ENCODE measurements at places on chromosomes 12 and 14.

- DNase-seq, result no peak
These were observed 33.5 kb downstream of the SNRNP35 start for GRCh38 chr12:123491481-123491880.

DNA sequence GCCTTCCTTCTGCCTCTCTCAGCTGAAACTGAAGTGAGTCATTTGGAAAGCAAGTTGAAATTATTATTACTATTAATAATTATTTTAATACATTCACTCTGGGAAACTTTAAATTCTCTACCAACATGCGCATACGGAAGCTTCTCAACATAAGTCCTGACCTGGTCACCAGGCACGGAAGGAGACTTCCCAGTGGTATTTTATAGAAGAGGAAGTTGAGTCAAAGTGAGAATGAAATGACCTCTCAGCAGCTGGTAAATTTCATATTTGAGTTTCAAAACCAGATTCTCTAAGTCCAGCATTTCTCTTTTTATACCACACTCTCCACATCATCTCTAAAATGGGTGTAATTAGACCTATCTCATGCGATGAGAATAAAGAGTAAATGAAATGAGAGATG lies 747.4 kb downstream of the VRK1 start:
- DNase-seq, result no peak

- DNase-seq, result no peak
These were observed 431.0 kb downstream of the FOXG1 start for GRCh38 chr14:29197557-29197956.

- no peak for DNase-seq
These were observed 48.4 kb downstream of the GALNT4 start for GRCh38 chr12:89476232-89476631.

DNA sequence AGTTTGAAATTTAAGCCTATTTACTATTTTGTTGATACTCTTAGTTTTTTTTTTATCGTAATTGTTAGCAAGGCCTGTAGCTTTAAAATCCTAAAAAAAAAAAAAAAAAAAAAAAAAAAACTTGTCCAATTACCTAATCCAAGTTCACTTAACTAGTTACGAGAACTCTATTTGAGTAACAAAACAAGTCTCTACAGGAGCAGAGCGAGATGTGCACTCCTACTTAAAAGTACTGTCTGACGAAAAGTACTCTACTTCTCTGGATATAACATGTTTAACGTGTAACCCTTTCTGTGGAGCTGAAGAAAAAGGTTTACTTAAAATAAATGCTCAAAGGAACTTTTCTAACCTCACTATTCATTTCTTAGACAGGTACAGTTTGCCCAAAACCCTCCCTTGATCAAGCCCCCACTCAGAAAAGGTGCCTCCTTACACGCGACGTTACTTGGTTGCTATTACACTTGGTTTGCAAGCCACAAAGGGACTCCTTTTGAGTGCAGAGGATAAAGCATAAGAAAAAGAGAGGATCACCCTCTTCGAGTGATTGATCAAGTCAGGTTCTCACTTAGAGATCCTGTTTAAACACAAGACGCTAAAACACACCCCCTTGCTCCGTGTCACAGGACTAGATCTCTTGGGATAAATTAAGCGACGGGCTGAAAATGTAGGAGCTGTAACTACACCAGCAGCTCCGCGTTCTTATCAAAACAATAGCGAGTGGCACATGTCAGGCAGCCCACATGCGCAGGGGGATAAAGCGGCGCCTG lies 2.2 kb downstream of the BAZ1A start:
- no peak for DNase-seq

- no peak for DNase-seq
These were observed 8.5 kb upstream of the SERPINA5 start for GRCh38 chr14:94572637-94573303.

DNA sequence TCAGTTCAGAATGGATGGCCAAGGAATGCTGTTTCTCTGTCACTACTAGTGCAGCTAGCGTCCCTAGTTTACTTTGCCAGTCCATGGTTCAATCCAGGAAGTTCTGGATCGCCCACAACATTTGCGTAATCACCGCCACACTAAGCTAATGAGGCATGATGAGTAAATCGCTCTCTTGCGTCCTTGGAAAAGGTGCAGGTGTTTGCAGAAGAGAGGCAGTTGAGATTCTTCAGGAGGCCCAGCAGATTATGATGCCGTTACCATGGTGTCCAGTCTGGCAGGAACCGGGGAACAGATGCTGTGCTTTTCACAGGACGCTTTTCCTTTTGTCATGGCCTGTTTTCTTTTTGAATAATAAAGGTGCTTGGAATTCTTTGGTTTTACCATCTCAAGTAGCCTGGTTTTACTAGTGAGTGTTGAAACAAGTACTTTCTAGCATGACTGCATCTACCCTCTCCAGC lies 9.0 kb downstream of the TPH2 start:
- DNase-seq, result no peak

All from esophagus squamous epithelium (tissue), 5 donors.